A172 (cell line): ENCODE measurements at places on chromosomes 16 and 17. TPM values are rescaled to one million over a fixed set of nuclear protein-coding genes. Genes with fewer than 3 reads are reported as not detected.

GRCh38 chr16:58850019-58850677, 116.0 kb upstream of the GOT2 start:
- DNase-seq: no peak

GRCh38 chr17:16962804-16963203, 9.1 kb downstream of the TNFRSF13B start:
- peak; percentile 72 for DNase-seq

GRCh38 chr17:58991718-58992331, 114.9 kb downstream of the TRIM37 start:
- DNase-seq: peak; percentile 85

DNA sequence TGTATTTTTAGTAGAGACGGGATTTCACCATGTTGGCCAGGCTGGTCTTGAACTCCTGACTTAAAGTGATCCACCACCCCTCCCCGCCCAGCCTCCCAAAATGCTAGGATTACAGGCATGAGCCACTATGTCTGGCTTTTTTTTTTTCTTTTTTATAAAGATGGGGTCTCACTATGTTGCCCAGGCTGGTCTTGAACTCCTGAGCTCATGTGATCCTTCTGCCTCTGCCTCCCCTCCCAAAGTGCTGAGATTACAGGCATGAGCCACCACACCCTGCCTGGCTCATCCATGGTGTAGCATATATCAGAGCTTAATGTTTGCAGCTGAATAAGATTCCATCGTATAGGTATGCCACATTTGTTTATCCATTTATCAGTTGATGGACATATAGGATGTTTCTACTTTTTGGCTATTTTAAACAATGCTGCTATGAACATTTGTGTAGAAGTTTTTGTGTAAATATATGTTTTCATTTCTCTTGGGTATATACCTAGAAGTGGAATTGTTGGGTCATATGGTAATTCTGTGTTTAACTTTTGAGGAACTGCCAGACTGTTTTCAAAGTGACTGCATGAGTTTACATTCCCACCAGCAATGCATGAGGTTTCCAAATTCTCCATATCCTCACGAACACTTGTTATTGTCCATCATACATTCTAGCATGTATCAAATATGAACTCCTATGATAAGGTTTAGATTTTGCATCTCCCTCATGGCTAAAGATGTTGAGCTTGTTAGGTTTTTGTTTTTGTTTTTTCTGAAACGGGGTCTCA, 55.7 kb upstream of the HAS3 start:
- no peak for DNase-seq

GRCh38 chr16:51940183-51940582, 606.8 kb downstream of the TOX3 start:
- DNase-seq: no peak

DNA sequence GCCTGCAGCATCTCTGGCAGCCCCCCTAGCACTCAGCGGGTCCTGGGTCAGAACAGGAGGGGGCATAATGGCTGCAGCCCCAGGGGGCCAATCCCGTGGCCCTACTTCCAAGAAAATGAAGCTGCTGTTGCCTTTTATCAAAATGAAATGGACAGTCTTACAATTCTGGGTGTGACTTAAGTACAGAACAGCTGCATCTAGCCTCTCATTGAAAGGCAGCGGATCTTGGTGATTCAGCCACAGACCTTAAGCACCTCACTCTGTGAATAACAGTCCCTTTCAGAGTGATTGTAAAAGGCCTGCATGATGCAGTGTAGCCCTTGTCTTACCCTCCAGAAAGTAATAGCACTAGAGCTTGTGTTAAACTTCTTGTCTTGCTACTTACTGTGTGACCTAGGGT, 11.5 kb upstream of the UMOD start:
- no peak for DNase-seq

DNA sequence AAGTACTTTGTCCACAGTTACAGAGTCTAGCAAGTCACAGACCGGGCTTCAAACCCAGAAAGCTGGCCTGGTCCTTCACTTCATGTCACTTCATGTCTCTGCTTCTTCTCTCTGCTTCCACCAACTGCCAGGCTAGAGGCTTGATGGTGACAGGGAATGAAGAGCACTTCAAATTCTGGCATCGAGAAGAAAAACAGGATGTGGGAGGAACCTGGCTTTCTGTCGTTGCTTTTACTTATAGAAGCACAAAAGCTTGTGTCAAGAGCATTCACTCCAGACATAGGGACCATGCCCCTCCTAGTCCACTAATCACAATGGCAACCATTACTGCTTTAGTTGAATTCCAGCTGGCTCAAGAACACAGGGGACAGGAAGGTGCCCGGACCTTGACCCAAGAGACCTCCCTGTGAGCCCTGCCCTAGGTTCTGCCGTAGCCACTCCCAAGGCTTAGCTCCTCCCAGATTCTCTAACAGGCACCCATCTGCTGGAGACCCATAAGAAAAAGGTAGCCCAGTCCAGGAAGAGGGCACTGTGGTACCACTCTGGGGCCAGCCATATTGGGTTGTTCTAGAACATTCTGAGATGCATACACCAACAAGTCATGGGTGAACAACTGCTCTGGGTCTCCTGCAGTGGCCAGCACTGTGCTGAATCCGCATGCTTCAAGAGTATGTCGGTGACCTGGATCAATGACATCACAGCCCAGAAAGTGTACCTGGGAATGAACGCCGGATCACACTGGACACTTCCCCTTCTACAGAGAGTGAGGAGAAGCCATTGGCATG, 181.8 kb downstream of the C16orf95 start:
- DNase-seq: no peak

DNA sequence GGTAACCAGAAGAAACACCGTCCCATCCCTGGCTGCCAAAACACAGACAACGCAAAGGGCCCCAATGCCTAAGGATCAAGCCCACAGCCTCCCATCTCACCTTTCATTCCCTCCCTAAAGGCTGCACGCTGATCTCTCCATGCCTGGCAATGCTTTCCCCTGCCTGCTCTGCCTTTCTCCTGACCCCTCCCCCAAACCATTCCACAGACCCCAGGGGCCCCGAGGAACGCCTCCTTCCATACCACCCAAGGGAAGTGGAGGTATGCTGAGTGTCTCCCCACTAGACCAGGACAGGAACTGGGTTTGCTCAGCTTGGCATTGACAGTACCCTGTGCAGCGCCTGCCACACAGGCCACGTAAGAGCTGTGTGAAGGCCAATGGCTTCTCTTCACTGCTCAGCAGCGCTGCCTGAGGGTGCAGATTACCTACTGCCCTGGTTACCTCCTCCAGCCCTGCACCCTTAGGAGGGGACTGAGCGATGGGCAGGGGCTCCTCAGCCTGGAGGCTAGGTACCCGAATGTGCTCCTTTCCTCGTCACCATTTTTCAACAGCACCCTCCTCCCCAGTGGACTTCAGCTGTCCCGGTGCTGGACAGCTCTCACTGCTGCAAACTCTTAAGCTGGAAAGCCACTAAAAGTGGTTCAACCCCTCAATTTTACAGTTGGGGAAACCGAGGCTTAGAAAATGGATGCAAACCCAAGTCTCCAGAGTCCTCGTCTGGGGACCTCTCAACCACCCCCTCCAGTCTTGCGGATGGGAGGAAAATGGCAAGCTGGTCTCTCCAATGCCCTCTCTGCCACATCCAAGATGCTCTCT, 45.0 kb downstream of the SRCIN1 start:
- no peak for DNase-seq

GRCh38 chr17:40190197-40191021, 13.1 kb downstream of the RAPGEFL1 start:
- no peak for DNase-seq

DNA sequence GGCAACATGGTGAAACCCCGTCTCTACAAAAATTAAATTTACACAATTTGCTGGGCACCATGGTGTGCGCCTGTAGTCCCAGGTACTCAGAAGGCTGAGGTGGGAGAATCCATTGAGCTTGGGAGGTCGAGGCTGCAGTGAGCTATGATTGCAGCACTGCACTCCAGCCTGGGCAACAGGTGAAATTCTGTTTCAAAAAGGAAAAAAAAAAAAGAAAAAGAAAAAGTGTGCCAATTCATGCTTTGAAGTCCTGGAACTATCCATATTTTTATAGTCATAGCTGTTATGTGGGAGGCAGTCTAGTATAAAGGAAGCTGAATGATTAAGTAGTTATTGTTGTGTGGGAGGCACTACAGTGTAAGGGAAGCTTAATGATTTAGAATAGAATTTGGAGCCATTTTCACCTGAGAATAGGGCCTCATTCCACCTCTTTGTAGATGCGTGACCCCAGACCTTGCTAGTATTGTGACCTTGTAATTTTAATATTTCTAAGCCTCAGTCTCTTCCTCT, 31.6 kb downstream of the IQCK start:
- DNase-seq: no peak

- DNase-seq: no peak
These were observed 337.8 kb upstream of the CDH5 start for GRCh38 chr16:66028510-66029216.

DNA sequence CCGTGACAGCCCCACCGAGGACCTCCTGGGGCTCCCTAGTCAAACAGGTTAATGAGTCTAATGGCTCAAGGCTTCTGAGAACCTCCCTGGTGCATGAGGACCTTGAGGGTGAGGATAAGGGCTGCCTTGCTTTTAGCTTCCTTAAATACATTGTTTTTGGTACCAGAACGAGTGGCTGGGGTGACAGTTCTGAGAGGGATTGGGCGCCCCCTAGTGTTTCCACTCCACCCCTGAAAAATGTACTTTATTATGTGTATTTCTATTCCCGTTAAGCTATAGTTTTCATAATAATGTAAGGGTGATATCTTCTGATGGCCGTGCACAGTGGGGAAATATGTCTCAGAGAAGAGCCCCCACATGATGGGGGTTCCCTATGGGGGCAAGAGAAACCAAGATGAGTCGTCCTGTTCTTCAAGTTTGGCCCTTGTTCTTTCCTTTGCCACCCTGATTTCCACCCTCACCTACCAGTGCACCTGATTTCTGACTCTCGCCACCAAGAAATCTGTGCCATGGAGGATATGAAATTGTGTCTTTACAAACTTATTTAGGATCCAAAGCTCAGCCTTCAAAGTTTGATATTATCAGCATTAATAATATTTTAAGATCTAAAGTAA, 14.5 kb upstream of the VWA3A start:
- peak; percentile 57 for DNase-seq

- DNase-seq: no peak
These were observed 146.8 kb upstream of the GSE1 start for GRCh38 chr16:85466304-85466700.

GRCh38 chr16:4140652-4141051, 24.4 kb upstream of the ADCY9 start:
- peak; percentile 11 for DNase-seq

GRCh38 chr17:60960398-60961065, 282.9 kb downstream of the BCAS3 start:
- DNase-seq: no peak

DNA sequence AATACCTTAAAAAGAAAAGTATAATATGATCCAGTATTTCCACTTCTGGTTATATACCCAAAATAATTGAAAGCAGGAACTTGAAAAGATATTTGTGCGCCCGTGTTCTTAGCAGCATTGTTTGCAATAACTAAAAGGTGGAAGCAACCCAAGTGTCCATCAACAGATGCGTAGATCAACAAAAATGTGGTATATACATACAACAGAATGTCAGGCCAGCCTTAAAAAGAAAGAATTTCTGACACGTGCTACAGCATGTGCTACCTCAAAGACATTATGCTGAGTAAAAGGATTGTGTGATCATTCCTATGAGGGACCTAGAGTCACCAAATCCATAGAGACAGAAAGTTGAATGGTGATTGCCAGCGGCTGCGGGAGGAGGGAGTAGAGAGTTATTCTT, 133.1 kb downstream of the SPECC1 start:
- no peak for DNase-seq

GSDMA gene
- total RNA-seq: not detected in 2 replicates

LGALS9C gene
- not detected in 2 replicates for total RNA-seq

WNK4 gene
- 0.34 and 0.50 TPM in 2 replicates for total RNA-seq

NPIPB6 gene
- total RNA-seq: 1.2 TPM in 1 of 2 replicates, not detected in the other

SLC4A1 gene
- total RNA-seq: not detected in 2 replicates

VTN gene
- total RNA-seq: 0.43 and 4.4 TPM in 2 replicates
